ENCODE measurements at places on chromosomes 16 and 17. TPM values are rescaled to one million over a fixed set of nuclear protein-coding genes. Genes with fewer than 3 reads are reported as not detected.

Gene KRTAP4-4
- polyA plus RNA-seq = not detected

Gene FLII
- 143 TPM for polyA plus RNA-seq

Gene RNF43
- polyA plus RNA-seq = 0.42 TPM

Gene PTX4
- not detected for polyA plus RNA-seq

Gene HOXB1
- polyA plus RNA-seq = 0.06 TPM

Gene SLFN5
- 4.6 TPM for polyA plus RNA-seq

Gene SDF2
- 28.7 TPM for polyA plus RNA-seq

Gene OR1A1
- polyA plus RNA-seq = not detected

Gene PRAC2
- polyA plus RNA-seq = not detected

Gene ABCA6
- 2.3 TPM for polyA plus RNA-seq

Gene AATK
- polyA plus RNA-seq = 2.5 TPM

Gene FNDC8
- polyA plus RNA-seq = 0.10 TPM

- DNase-seq = no peak
Measured at GRCh38 chr17:50175035-50175807, 9.4 kb downstream of the SGCA start.

DNA sequence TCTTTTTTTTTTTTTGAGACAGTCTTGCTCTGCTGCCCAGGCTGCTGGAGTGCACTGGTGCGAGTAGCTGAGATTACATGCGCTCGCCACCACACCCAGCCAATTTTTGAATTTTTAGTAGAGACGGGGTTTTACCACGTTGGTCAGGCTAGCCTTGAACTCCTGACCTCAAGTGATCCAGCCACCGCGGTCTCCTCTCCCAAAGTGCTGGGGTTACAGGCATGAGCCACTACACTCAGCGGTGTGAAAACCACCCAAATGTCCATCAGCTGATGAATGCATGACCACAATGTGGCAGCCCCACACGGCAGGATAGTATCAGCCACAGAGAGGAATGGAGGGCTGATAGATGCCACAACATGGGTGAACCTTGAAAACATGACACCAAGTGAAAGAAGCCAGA, 2.1 kb downstream of the P2RX5 start:
- DNase-seq = no peak

GRCh38 chr17:28193241-28193640, 125.8 kb upstream of the TMEM97 start:
- no peak for DNase-seq

- peak; percentile 61 for DNase-seq
Measured at GRCh38 chr17:77499699-77500435, 359.1 kb downstream of the SEC14L1 start.

GRCh38 chr17:64784353-64785010, 122.4 kb upstream of the SMURF2 start:
- DNase-seq = no peak

- DNase-seq = no peak
Measured at GRCh38 chr16:82911925-82912324, 285.2 kb downstream of the CDH13 start.

- DNase-seq = no peak
Measured at GRCh38 chr16:12059216-12059769, 82.8 kb downstream of the SNX29 start.

DNA sequence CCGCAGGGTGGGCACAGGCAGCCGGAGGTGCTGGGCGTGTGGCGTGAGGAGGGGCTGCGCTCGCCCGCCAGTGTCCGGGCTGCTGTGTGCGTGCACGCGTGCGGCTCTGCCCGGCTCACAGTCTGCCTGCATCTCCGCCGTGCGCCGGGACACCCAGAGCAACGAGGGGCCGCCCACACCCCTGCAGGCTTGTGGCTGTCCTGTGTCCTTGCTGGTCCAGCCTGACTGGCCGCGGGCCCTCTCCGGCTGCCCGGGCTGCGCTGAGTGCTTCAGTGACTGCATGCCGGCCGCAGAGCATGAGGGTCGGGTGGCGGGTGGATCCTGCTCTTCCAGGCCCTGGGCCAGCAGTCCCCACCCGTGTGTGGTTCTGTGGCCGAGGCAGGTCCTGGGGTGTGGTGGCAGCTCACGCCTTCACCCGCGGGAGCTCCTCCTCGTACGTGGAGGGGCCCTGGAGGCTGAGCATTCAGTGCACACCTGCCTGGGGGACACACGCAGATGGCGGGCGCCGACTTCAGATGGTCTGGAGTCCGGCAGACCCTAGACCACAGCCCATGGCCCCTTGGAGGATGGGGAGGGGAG, 12.4 kb downstream of the TPSG1 start:
- DNase-seq = no peak

GRCh38 chr17:4082136-4082924, 60.5 kb downstream of the ZZEF1 start:
- no peak for DNase-seq

DNA sequence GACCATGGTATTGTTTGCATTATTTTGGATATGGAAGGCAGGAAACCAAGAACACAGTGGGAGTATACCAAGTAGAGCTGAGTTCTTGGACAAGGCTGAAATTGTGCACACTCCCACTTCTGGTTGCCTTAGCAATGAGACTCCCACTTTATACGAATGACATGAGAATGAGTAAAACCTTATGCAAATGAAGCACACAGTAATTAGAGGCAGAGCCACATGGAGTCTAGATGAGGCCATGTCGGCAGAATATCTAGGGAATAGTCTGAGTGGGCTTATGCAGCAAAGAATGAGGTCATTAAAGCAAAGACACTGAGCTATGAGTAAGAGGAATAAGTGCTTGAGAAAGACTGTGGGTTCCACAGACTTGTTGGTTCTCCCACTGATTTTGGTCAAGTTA, 178.7 kb downstream of the GRIN2A start:
- no peak for DNase-seq

DNA sequence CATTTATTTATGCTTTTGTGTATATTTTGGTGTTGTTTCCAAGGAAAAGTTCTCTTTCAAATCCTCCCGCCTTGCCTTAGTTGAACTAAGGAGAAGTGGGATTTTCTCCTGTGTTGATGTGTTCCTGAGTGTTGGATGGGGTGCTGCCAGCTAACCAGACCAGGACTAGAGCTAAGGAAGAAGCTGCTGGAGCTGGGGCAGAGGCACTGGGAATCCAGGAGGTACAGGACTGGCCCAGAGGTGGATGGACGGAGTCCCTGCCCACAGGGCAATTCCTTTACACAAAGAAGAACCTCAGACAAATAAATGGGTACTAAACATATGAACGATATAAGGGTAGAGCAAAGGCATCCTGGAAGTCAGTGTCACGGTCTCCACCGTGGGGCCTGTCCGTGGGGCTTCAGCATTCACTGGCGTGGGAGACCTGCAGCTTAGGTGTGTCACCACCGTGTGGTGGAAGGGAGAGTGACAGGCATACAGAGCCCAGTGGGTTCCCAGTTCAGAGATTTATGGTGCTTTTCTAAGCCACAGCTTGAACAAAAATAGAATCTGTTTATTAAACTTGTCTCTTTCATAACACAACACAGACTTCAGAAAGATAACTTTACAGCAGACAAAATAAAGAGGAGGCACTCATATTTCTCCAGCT, 270.7 kb downstream of the NTN1 start:
- peak; percentile 74 for DNase-seq

DNA sequence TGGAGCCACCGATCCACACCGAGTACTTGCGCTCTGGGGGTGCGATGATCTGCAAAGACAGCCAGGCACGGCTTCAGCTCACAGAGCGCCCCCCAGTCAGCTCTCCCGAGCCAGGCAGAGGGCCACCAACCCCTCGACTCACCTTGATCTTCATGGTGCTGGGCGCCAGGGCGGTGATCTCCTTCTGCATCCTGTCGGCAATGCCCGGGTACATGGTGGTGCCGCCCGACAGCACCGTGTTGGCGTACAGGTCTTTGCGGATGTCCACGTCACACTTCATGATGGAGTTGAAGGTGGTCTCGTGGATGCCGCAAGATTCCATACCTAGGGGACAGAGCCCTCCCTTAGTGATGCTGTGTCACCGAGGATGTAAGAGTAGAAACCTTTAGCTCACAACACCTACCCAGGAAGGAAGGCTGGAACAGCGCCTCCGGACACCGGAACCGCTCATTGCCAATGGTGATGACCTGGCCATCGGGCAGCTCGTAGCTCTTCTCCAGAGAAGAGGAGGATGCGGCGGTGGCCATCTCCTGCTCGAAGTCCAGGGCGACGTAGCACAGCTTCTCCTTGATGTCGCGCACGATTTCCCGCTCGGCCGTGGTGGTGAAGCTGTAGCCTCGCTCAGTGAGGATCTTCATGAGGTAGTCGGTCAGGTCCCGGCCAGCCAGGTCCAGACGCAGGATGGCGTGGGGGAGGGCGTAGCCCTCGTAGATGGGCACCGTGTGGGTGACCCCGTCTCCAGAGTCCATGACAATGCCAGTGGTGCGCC, 1.6 kb downstream of the ACTG1 start:
- peak; percentile 89 for DNase-seq

DNA sequence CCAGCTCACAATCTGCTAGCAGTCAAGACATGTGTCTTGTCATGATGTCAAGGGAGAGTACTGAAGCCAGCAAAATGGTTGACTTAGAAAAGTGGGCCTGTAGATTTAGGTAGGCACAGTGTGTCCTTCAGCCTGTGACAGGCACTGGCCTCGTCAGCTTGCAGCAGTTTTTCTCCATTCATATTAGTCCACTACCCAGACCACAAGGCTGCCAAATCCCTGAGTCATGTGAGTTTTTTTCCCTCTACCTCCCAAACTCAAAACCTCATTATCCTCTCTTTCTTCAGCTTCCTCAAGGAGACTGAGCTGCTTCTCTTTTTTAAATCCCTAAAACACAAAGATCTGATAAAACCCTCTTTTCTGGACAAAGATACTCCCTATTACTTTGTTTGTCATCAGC, 102.6 kb upstream of the HS3ST3A1 start:
- DNase-seq = no peak

DNA sequence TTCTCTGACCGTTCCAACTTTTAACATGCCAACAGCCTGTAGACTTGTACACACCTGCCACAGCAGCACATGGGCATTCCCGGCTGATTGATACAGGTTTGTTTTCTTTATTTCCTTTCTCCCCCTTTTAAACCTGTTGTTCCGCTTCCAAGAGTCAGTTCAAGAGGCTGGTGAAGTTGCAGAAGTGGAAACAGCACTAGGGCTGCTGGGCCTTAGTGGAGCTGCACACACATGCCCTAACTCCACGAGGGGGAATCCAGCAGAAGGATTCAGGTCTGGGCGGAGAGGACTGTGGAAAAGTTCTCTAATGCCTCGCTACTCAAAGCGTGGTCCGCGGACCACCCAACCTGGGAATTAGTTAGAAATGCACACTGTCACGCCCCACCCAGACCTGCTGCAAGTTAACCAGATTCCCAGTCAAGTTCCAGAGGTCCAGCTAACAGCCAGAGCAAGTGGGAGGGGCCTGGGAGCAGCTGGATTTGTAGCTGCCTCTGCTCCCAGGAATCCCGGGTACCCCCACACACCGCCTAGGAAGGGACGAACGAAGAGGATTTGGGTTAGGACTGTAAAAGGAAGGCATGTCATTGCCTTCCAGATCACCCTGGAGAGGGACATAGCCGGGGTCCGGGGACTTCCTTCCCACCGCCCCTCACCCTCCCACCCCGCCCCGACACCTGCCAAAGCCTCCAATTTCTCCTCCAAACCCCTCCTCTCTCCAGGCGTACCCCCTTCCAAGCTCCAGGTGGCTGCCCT, 542 bp downstream of the SLC39A11 start:
- DNase-seq = peak; percentile 76

GRCh38 chr16:14347706-14348105, 276.6 kb downstream of the MRTFB start:
- DNase-seq = no peak
